ENCODE measurements at places on chromosomes 16 and 17.

GRCh38 chr17:40564195-40564882, 933 bp downstream of the CCR7 start:
- DNase-seq, result no peak

DNA sequence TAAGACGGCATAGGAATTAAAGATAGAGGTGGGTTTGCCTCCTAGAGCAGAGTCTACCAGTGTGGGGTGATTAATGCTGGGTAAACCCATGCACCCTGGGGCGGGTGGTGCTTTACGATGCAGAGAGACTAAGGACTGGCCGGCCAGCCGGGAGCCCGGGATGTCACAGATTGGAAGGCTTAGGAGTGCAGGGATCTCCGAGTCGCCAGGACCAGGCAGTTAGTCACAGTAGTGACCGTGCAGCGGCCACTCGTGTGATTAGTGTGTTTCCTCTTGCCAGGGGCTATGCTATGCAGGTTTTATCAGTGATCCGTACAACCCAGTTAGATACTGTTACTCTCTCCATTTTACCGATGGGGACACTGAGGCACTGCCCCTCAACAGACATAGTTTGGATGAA, 10.4 kb downstream of the CMIP start:
- no peak for DNase-seq

DNA sequence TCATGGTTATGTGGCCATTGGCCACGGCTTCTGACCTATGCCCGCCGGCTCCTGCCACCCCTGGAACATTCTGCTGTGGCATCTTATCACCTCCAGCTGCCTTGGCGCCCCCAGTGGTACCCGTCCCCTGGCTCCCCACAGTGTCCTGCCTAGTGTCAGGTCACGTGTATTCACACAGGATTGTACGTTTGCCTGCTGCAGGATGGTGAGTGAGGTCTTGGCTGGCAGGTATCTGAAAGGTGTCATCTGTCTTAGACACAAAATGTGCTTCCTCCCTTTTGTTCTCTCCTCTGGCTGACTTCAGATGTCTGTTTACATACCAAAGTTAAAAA, 24.9 kb downstream of the DBNDD1 start:
- DNase-seq, result no peak

- DNase-seq, result no peak
Measured at GRCh38 chr17:39484178-39484577, 22.9 kb downstream of the CDK12 start.

GRCh38 chr17:2547176-2547575, 35.5 kb upstream of the METTL16 start:
- DNase-seq, result no peak

DNA sequence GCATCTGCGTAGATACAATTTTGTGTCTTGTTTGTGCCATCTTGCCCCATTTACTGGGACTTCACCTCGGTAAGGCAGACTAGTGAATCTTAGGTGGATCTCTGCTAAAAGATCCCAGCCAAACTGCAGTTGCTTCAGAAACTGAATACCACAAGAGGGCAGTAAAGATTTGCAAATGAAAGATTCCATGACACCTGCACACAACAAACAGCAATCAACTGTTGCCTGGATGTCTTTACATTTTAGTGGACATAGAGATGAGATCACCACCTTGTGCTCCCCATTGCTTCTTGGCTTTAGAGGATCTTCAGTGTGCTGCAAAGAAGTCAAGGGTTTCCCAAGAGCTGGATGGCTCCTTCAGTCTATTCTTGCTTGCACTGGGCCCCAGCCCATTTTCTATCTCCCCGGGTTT, 119.2 kb upstream of the CACNG5 start:
- DNase-seq, result no peak

All from activated CD4-positive, CD25-positive, alpha-beta regulatory T cell treated with anti-CD3 and anti-CD28 coated beads, Interleukin-2, amount 50 U/mL, for 16 hours (primary cell).